ENCODE measurements at places on chromosomes 2 and 18.

- no peak for DNase-seq
These were observed 39.3 kb upstream of the GTF2A1L start for GRCh38 chr2:48578313-48578712.

GRCh38 chr2:209579230-209579749, 155.4 kb downstream of the MAP2 start:
- no peak for DNase-seq

DNA sequence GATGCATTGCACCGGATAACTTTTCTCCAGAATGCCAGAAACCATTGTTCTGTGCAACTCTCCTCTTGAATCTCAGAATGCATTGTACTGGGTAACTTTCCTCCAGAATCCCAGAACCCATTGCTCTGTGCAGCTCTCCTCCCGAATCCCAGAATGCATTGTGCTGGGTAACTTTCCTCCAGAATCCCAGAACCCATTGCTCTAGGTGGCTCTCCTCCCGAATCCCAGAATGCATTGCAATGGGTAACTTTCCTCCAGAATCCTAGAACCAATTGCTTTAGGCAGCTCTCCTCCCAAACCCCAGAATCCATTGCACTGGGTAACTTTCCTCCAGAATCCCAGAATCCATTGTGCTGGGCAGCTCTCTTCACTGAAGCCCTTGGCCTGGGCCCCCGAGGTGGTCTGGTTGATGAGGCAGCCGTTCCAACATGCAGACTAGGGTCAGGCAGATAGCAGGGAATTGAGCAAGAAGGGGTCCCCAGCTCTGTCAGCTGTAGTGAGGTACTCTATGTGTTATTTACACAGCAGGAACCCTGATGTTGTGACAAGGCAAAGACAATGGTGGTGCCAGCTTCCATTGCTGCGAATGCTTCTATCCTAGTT, 9.4 kb downstream of the FOSL2 start:
- DNase-seq = no peak

DNA sequence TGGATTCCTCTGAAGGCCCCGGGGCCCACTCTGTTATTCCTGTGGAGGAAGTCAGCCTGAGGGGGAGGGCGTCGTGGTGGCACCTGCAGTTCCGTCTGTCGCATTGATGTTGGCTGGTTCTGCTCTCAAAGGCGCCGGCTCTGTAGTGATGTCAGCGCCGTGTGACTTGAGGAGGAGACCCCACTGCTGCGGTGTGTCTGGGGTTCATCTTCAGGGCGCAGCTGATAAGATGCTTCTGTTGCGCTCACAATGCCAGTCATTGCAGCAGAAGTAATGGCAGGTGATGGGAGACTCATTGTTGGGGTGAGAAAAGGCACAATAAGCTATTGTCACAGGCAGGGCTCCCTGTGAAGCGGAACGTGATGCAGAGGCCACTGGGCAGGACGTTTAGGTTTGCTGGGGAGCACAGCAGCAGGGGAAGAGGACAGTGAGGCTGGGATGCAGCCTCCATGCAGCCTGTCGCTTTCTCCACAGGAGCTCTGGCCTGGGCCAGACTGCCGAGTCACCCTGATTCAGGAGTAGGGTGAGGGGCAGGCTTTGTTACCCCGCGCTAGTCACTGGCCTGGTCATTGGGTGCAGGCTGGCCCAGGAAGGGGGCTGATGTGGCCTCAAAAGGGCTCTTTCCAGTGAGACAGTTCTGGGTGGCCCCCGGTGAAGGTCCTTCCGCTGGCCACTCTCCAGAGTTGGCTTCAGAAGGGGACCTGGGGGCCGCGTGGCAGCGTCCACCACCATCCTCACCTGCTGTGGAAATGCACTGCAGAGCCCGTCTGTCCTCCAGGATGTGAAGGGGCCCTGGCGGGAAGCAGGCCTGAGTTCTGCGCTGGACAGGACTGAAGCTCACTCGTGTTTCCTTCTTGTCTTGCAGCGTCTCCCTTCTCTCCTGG, 42.9 kb downstream of the SH3BP4 start:
- DNase-seq = no peak

DNA sequence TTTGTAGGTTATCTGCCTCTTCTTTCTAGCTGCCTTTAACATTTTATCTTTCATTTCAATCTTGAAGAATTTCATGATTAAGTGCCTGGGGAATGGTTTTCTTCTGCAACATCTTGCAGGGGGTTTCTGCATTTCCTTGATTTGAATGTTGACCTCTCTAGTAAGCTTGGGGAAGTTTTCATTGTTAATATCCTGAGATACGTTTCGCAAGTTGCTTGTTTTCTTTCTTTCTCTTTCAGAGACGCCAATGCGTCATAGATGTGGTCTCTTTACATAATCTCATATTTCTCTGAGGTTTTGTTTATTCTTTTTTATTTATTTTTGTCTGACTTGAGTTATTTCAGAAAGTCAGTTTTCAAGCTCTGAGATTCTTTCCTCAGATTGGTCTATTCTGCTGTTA, 225.7 kb downstream of the XIRP2 start:
- no peak for DNase-seq

DNA sequence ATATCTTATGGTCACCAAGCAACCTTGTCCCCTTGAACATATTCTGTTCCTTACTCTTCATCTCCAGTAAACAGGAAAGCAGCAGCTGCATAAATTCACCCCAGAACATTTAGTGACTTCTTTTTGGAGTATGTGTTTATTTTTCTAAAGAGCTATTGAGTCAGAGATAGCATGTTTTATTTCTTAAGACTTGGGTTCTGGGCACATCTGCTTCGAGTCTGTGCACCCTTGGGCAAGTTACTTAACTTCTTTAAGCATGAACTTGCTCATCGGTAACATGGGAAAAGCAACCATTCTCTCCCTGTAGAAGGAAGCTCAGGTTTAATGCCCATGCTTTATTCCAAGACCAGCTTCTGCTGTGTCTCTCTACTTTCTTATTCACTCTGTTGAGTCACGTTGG, 309.3 kb upstream of the MEX3C start:
- DNase-seq = no peak

- no peak for DNase-seq
These were observed 48.0 kb downstream of the FEZ2 start for GRCh38 chr2:36550006-36550405.

GRCh38 chr2:153663371-153663770, 184.8 kb upstream of the RPRM start:
- DNase-seq = no peak

DNA sequence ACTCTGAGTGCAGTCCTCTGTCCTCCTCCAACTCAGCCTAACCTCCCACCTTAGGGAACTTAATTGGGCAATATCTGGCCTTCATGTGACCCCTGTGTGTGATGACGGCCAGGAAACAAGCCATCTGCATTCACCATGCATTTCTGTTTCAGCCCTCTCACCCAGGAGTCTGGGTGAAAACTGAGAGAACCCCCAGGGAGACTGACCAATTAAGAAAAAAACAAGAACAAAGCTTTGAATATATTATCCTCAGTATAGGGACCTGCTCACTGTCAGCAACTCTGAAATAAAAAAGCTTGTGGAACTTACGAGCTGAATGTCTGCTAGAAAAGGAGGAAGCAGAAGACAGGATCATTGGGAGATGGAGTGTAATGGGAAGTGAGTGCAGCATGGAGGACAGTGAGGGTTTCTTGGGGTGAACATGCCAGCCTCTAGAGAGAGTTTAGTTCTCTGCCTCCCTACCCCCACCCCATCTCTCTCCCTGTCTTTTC, 9.5 kb downstream of the MAPRE2 start:
- DNase-seq = no peak

- DNase-seq = no peak
These were observed 11.5 kb upstream of the LAPTM4A start for GRCh38 chr2:20062615-20063545.

DNA sequence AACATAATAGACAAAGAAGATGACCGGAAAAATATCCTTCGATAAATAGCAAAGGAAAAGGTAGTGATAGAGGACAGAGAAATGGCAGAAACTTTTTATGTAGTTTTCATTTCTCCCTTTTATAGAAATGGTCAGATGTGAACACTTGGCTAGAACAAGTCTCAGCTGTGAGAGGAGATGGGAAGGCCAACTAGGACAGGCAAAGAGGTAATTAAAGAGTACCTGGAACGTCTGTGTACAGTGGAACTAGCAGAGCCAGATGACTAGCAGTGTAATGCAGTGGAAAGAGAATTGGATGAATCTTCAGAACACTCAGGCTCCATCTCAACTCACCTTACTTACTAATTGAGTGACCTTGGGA, 69.2 kb downstream of the NABP1 start:
- DNase-seq = no peak

DNA sequence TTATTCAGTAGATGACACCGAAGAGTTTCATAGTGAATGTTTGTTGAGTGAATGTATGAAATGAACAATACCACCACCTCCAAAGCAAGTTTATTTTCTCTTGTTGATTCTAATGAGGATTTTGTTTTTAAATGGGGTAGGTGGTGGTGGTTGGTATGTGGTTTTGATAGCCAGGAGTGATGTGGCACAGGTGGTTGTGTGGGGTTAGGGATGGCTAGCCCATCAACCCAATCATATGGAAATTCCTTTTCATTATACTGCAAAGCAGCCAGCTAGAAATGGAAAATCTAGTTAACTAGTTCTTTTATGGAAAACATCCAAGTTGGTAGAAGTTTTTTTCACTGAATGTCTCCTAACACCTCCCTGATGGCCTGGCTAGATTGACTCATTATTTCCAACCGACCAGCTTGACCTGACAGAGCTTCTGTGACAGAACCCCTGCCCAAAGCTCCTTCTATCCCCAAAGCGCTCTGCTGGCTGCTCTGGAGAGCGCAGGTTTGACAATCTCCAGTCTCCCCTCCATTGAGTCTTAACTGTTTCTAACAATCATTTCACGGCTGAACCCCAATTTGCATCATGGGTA, 376.9 kb downstream of the MTX2 start:
- DNase-seq = no peak

DNA sequence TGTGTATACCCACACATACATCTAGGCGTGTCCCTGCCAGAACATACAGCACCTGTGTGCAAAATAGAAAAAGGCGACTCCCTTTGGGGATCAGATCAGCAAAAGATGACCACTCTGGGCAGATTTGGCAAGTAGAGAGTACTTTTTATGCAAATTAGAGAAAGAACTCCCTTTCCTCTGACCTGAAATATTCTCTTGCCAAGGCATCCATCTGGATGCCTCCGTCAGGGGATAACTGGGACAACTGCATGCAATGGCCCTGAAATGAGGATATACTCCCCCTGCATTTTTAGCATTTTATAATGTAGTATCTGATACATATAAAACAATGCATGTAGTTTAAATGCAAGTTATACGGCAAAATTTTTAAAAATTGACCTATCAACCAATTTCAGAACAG, 247.7 kb downstream of the ICOS start:
- DNase-seq = no peak

- DNase-seq = no peak
These were observed 1155.4 kb downstream of the BCL11A start for GRCh38 chr2:59398081-59398480.

DNA sequence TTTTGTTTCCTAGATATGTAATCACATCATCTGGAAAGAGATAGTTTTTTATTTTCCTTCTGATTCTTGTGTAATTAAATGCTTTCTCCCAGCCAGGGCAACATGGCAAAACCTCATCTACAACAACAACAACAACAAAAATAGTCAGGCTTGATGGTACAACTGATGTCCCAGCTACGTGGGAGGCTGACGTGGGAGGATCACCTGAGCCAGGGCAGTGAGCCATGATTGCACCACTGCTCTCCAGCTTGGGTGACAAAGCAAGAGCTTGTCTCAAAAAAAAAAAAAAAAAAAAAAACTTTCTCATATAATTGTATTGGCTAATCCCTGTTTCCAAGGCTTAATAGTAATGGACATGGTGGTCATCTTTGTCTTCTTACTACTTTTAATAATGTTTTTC, 26.4 kb upstream of the PGAP1 start:
- DNase-seq = no peak
